ENCODE measurements at places on chromosomes 4 and X.

GRCh38 chr4:654871-655463 lies 19.1 kb downstream of the ATP5ME start:
- DNase-seq, result no peak

- no peak for DNase-seq
Observed at GRCh38 chr4:61376301-61376700, 176.2 kb downstream of the ADGRL3 start.

GRCh38 chr4:173522160-173522950 lies 7.7 kb downstream of the HAND2 start:
- DNase-seq, result no peak

- no peak for DNase-seq
Observed at GRCh38 chr4:93617606-93618005, 210.9 kb upstream of the ATOH1 start.

- no peak for DNase-seq
Observed at GRCh38 chr4:169167957-169168858, 102.5 kb downstream of the SH3RF1 start.

DNA sequence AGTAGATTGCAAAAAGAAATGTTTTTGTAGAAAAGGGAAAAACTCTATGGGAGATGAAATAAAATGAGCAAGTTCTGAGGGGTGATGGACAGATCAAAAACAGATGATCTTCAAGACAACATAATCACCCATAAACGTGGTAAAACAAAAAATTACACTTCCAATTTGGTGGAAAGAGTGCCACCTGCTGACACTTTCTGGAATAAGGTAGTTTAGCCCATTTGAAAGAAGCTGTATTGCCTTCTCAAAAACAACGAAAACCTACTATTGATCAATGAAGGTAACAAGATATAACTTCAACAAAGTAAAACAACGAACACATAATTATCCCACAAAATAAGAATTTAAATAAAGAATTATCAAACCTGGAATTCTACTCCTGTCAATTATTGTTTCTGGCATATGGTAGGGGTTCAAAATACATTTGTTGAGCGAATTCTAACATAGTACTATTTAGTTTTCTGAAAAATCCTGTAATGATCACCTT lies 2.5 kb downstream of the COQ2 start:
- peak; percentile 56 for DNase-seq

GRCh38 chr4:54819034-54819433 lies 161.3 kb downstream of the KIT start:
- DNase-seq, result no peak

DNA sequence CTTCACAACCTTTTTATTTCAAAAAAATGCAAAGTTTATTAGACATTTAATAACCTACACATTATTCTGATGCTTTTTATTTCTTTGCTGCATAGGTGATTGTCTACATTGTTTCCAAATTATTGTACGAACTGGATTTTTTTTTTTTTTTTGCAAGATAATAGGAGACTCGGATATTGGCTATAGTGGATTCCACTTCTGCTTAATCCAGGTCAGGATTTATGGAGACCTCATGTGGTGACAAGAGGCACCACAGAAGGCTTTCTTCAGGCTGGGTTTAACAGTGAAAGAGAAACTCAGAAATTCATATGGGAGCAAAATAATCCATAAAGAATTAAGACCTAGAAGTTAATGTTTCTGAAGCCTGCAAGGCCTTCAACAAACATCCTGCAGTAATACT lies 2.4 kb upstream of the SLIT2 start:
- DNase-seq, result no peak

DNA sequence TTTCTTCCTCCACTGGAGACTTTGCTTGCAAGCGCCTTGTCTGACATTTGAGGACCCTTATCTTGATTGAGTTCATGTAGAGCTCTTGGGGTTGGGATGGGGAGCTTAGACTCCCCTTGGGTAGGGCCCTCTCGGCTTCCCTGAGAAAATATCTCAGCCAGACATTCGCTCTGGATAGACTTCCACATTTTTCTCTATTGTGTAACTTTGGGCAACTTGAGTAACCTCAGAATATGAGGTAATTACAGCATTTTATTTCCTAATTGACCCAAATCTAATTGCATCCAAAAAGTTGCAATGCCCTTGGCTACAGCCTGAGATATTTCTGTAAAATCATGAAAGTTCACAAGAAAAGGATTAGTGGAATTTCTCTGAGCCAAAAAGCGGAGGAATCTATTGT lies 102.8 kb upstream of the MXRA5 start:
- no peak for DNase-seq

DNA sequence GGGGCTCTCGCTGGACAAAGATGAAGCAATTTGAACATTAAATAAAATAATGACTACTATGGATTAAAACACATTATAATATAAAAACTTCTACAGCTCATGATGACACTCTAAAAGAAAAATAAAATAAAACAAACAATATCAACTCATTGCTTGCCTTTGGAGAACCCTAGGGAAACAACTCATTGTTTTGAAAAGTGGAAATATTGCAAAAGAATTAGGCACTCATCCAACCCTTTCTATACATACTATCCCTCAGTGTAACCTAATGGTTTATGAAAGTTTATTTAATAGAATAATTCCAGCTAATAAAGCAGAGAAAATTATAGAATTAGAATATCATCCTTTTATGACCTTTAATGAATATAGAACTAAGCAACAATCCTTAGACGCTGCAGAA lies 718 bp downstream of the RAB40A start:
- no peak for DNase-seq

GRCh38 chr4:172486531-172486930 lies 673.3 kb downstream of the GALNTL6 start:
- DNase-seq, result no peak

GRCh38 chr4:109406337-109406931 lies 27.2 kb upstream of the SEC24B start:
- DNase-seq, result peak; percentile 60

DNA sequence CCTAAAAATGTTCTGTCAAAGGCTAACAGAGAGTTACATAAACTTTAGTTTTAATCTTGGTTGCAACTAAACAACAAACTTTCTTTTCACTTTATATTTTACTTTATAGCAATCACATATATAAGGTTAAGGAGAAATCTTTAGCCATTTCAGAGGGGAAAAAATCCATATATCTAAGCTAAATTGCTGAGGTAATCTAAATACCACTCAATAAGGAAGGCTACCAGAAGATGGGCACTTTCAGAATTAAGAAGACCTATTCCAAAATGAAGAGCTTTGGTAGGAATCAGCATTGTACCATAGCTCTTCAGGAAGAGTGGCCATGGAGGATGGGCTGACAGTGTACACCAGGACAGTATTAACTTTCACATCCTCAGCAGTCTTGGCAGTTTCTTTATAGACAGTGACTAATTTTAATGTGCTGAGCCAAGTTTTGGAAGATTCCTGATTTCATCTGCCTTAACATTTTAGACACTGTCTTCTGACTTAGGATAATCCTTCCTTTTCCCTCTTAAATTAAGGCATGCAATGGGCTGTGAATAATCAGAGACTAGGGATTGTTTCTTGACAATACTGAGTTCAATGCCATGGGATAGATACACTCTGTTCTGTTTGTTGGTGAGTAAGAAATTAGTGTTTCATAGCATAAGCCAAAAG lies 7.1 kb downstream of the FAT4 start:
- no peak for DNase-seq

- DNase-seq, result no peak
Observed at GRCh38 chr4:170662250-170662649, 572.5 kb upstream of the AADAT start.

Measured in naive thymus-derived CD8-positive, alpha-beta T cell (primary cell).